ENCODE measurements at places on chromosomes 1 and 21.

DNA sequence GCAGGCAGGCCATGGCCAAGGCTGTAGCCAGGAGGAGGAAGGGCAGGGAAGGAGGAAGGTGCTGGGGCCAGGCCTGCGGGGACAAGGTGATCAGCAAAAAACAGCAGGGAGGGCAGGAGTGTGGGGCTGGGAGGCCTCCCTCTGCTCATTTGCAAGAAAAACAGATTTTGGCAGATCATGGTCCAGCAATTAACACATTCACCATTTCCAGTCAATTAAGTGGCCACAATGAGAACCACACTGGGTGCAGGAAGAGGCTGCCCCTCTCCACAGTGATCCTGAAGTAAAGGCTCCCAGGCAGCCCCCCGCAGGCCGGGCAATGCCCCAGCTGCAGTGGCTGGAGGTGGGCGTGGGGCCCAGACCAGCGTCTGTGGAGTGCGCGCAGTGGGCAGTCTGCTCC, 54.6 kb downstream of the DMRTB1 start:
- DNase-seq, result peak; percentile 42

- DNase-seq, result peak; percentile 36
Measured at GRCh38 chr1:160830321-160831153, 32.1 kb downstream of the CD244 start.

DNA sequence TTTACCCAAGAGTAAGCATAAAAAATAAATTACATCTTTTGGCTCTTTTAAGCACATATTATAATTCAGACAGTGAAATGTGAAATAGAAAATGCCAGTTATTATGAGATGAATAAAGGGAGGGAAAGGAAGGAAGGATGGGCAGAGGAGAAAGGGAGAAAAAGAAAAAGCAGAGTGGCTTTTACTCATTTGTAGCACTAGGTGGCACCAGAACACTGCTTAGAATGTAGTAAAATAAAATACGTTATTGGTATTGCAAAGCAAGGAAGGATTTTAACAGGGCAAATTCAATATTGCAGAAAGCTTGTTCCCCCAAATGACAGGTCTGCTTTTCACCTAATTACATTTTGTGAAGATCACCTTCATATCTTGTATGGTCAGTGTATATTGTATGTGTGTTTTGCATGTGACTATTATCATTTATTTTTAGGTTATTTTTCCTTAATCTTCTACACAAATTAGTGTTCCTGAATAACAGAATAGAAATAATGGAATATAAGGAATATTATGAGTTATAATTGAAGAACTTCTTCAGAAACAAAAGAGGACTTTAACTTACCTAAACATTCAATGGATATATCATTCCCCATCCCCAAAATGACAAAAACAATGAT, 9.1 kb upstream of the PCNX2 start:
- DNase-seq, result peak; percentile 47

DNA sequence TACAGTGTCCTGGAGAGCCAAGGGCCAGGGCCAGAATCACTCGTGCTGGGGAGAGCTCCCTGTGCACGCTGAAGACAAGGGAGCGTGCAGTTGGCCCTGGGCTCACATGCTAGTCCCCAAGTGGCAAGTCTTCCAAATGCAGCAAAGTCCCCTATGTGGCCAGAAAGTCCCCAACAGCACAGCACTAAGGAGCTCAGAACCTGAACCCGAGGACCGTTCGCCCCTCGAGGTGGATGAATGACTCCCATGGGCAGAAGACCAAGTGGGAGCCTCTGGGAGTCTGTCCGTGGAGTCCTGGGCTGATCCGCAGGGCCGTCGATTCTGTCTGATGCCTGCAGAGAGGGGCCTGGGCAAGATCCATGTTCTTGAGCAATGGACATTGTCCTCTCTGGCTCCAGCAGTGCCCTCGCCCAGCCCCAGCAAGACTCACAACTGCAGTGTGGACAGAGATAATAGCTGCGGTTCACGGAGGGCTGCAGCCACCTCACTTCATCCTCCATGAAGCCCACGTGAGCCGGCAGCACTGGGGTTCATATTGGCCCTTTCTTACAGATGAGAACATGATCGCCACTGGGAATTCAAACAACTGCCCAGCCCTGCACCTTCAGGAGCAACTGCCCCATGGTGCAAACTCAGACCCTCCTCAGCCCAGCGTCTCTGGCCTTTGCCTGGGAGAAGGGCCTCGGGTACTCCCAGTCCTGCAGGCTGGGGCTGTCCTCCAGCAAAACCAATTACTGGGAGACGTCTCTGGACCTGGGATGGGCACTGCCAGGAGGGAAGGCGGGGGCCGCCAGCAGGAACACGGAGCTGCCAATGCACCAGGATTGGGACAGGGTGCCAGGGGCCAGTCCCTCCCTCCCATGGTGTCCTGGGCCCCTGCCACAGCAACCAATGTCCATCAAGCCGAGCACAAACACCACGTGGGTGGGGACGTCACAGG, 243.7 kb downstream of the NPHP4 start:
- no peak for DNase-seq

GRCh38 chr1:226671277-226671676, 67.8 kb downstream of the ITPKB start:
- peak; percentile 36 for DNase-seq

Data from NCI-H2081 (cell line).